ENCODE measurements at places on chromosomes 7 and 10.

- DNase-seq = no peak
Measured at GRCh38 chr7:84092207-84092606, 102.4 kb downstream of the SEMA3A start.

DNA sequence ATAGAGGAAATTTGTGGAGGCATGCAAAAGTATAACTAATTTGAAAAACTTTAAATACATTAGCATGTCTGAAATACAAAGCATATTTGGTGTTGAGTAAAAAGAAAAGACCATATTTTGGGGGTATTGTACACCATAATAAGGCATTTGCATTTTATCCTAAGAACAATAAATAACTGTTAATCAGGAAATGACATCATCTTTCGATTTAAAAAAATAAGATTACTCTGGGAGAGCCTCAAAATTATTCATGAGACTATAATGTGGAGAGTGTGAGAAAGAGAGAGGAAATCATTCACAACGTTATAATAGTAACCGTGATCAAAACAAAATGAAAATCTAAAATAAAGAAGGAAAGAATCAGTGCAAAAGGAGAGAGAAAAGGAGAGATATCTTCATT lies 712.3 kb upstream of the POT1 start:
- no peak for DNase-seq

DNA sequence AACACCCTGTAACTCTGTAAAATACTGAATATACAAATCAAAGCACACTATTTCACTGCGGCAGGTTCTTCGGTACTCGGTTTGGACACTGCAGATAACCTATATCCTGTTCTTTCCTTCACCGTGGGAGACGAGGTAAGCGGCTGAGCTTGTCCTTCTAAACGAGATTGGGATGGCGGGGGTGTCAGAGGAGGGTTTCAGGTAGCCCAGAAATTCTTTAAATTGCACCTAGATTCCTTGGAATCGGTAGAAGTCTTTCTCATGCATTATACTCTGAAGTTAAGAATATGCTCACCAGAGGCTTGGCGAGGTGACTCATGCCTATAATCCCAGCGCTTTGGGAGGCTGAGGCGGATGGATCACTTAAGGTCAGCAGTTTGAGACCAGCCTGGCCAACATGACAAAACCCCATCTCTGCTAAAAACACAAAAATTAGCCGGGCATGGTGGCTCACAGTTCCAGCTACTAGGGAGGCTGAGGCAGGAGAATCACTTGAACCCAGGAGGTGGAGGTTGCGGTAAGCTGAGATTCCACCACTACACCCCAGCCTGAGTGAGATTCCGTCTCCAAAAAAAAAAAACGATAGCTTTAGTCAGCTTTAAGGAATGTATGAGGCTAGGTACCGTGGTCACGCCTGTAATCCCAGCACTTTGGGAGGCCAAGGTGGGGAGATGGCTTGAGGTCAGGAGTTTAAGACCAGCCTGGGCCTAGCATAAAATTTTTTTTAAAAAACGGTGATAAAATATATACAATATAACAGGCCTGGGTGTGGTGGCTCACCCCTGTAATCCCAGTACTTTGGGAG lies 10.1 kb upstream of the LAT2 start:
- DNase-seq = no peak

DNA sequence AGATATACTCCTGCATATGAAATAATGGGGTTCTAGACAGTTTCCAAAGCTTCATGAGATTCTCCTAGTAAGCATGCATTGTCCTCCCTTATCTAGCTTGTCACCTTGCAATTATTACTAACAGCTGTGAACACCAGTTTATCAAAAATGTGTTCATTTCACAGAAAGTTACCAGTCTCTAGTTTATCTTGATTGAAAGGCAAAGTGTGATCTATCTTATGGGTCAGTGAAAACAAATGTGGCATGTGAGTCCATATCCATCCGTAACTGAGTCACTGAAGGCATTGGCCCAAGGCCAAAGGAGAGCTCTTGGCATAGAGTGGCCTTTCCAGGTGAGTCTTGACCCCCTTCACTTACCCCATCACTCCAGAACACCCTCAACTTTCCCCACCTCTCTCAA lies 53.2 kb downstream of the GSAP start:
- no peak for DNase-seq

- no peak for DNase-seq
Measured at GRCh38 chr10:88922041-88922440, 30.5 kb downstream of the ACTA2 start.

DNA sequence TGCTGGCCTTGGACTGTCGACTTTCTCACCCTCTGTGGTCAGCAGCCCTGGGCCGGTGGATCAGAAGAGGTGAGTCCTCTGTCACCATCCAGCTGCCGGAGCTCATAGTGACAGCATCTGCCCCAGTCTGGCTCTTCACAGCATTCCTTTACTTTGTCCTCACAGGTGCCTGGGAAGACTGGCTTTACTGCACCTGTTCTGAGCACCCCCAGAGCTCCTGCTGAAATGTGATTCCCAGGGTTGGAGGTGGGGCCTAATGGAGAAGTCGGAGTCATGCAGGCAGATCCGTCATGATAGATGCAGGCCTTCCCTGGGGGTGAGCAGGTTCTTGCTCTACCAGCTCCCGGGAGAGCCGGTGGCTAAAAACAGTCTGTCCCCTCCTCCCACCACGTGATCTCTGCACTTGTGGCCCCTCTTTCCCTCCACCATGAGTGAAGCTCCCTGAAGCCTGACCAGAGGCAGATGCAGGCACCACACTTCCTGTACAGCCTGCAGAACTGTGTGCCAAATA lies 171.5 kb downstream of the ZMYND11 start:
- DNase-seq = no peak

GRCh38 chr7:11404355-11404754 lies 427.6 kb downstream of the THSD7A start:
- DNase-seq = no peak

GRCh38 chr10:71035511-71036296 lies 147.3 kb upstream of the PCBD1 start:
- DNase-seq = no peak

- no peak for DNase-seq
Measured at GRCh38 chr7:36153571-36154097, 580 bp downstream of the EEPD1 start.

GRCh38 chr10:11933577-11934223 lies 108.9 kb downstream of the UPF2 start:
- DNase-seq = no peak

- DNase-seq = no peak
Measured at GRCh38 chr7:25765110-25765655, 386.8 kb upstream of the NFE2L3 start.

DNA sequence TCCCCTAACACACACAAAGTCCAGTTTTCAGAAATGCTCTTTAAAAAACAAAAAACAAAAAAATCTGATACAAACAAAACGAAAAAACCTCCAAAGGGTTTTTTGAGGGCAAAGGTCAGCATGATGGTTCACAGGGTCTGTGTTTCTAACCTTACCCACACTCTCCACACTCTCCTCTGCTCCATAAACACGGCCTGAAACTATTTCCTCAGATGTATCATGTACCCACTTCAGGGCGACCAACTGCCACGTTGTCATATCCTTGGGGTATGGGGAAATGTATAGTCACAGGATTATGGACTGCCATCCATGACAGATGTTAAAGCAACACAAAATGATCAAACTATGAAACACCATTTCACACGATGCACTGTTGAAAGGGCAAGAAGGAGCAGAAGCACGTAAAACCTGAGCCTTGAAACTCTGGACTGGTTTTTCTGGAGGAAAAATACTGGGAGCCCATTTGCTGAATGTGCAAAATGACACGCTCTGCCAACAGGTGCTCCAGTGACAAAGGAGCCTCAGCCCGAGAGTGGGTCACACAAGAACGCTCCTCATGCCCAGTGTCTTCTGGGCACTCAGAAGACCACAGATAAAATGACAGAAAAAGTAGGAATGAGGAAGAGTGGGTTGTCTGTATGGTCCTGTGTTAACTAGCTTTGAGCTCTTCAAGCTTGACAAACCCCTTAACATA lies 15.8 kb downstream of the NAPEPLD start:
- DNase-seq = no peak

- DNase-seq = no peak
Measured at GRCh38 chr10:49526619-49527018, 12.3 kb downstream of the ERCC6 start.

DNA sequence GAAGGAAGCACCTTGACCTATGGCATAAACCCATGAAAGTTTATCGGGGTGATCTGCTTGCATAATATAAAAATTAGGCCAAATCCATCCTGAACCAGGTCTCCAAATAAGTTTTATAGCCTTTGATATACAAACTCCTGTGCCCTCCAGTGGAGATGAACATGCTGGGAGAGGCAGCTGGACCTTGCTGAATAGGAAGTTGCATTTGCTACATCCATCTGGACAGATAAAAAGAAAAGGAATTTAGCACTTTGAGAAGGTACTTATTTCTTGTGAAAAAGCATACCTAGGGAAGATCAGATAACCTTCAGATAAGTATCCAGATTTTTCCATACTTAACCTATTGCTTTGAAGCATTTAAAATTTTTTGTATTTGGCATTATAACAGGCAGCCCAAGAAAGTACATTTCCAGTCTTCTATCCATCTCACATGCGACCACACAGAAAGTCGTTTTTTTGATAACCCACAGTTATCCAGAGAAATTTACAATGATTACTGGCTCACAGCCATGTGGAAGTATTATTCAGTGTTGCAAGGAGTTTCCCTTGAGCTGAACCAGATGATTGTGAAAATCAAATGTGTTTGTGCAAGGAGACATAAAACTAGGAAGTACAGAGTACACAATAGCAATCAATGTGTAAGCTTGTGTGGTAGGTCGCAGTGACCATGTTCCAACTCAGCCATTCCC lies 124.4 kb upstream of the STK17A start:
- DNase-seq = no peak

GRCh38 chr10:131785121-131785460 lies 115.7 kb upstream of the PPP2R2D start:
- no peak for DNase-seq

- no peak for DNase-seq
Measured at GRCh38 chr7:96084881-96085553, 236.9 kb downstream of the SLC25A13 start.

GRCh38 chr7:98387131-98387530 lies 13.8 kb downstream of the BAIAP2L1 start:
- no peak for DNase-seq

GRCh38 chr10:86693721-86694369 lies 25.5 kb downstream of the LDB3 start:
- no peak for DNase-seq

- DNase-seq = no peak
Measured at GRCh38 chr10:67780759-67781538, 57.0 kb downstream of the DNAJC12 start.

DNA sequence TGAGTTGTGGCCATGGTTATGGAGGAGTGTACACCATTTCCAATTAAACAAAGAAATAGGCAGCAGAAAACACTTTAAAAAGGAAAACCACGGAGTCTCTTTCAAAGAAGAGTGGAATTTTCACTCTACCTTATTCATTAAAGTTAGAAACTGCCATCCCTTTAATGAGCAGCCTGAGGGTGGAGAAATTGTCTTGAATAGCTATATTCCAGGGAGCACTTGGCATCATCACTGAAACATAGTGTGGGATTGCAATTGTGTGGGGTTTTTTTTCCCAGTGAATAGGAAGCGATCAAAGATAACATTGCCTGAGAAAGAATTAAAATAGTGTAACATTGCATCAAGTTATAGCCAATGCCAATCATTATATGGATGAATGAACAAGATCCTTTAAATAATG lies 191.6 kb downstream of the TEX36 start:
- no peak for DNase-seq

DNA sequence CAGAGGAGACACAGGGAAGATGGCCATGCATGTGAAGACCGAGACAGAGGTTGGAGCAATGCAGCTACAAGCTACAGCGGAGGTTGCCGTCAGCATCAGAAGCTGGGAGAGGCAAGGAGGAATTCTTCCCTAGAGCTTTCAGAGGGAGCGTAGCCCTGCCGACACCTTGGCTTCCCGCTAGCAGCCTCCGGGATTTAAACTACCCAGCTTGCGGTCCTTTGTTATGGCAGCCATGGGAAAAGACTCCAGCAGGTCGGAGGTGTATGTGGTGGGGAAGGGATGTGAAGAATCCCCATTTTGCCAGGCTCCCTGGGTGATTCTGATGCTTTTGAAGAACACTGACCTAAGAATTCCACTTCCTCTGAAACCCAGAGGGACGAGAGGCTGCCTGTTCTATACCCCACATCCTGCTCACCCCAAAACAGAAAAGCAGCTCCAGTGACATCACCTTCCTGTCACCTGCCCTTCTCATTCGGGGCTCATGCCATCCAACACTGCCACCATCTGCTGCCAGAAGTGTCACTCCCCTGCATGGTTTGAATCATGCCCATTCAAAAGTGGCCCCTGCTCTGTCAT lies 3.3 kb upstream of the SEPHS1 start:
- DNase-seq = no peak

GRCh38 chr7:34675749-34676374 lies 17.8 kb downstream of the NPSR1 start:
- DNase-seq = no peak

DNA sequence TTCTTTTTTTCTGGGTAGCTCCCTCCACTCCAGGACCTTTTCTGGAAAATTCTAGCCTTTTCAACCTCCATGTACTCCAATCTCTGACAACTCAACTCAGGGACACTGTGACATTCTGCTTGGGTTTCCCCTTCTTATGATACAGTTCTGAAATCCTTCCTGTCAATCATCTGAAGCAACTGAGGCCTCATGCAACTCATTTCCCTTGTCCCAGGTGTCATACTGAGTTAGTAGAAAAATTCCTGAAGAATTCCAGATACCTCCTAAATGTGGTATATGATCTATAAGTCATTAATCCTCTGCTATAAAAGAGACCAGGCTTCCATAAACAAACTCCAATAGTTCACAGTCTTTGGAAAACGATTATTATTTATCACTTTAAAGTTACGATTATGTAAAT lies 43.0 kb upstream of the MYO3A start:
- DNase-seq = no peak

- no peak for DNase-seq
Measured at GRCh38 chr7:65454469-65454868, 80.8 kb downstream of the ZNF92 start.

DNA sequence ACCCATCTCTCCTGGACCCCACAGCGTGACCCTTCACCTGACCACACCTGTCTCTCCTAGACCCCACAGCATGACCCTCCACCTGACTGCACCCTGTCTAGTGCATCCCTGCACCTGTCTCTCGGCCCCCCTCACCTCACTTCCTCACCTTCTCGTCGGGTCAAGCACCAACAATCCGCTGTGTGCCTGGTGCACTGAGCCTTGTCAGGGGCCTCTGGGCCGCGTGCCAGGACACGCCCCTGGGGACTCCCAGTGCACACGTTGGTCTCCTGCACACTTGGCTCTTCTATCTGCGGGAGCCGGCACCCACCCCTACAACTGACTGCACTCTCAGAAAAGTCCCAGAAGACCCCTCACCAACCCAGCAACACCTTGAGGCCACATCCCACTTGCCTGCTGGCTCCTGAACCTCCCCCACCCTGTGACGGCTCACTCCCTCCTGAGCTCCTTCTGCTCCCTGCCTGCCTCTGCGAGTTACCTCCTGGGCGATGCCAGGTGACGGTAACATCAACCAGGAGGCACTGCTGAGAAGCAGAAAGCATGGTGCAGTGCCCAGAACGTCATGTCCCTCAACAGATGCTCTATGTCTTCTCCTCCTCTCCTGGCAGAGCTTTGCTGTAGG lies 147.6 kb downstream of the DIP2C start:
- DNase-seq = no peak

GRCh38 chr7:139737221-139738100 lies 40.3 kb downstream of the HIPK2 start:
- no peak for DNase-seq

Data from activated T-helper 1 cell treated with Interleukin-2 at 50 U/mL for 16 hours (primary cell).